Stimulated activated CD8-positive, alpha-beta memory T cell treated with anti-CD3 and anti-CD28 coated beads, Interleukin-15, amount 100 ng/mL, for 24 hours (primary cell): ENCODE measurements at places on chromosomes 4 and X.

DNA sequence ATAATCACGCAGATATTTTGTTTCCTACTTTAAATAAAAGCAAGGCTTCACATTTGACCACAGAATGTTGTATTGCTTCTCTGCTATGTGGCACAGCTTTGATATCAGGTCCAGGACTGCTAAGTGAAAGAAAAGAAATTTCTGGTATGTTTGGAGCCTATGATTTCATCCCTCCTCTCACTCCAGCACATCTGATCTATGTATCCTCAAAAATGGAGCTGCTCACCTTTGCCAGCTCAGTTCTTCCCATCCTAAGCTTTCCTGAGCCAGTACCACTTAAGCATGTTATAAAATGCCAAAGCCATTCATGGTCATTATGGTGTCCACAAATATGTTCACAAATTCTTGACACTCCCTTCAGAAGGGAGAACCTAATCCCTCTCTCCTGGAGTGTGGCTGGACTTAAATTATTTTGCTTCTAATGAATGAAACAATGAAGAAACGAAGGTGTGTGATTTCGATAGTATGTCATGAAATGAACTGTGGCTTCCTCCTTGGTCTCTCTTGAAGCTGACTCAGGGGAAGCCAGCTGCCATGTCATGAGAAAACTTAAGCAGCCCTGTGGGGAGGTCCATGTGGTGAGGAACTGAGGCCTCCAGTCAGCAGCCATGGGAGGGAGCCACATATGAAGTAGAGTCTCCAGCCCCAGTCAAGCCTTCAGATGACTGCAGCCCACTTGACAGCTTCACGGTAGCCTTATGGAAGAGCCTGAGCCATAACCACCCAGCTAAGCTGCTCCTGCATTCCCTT lies 207.7 kb downstream of the MGST2 start:
- no peak for DNase-seq

- no peak for DNase-seq
Measured at GRCh38 chr4:37956941-37957340, 3.3 kb upstream of the PTTG2 start.

DNA sequence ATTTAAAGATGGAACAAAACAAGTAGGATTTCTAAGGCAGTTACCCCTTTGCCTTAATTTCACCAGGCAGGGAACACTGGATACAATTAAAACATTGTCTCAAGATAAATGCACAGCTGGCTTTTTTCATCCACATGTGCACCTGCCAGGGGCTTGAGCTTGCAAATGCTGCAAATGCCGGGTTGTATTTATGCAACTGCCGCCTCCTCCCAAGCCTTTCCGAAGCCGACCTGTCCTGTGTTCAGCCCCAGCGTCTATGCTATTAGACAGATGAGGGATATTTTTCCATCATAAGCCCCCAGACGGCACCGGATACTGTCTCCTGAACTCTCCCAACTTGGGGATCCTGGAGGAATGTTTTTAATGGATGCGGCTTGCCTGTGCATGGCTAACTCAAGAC lies 251.6 kb downstream of the CRLF2 start:
- no peak for DNase-seq

DNA sequence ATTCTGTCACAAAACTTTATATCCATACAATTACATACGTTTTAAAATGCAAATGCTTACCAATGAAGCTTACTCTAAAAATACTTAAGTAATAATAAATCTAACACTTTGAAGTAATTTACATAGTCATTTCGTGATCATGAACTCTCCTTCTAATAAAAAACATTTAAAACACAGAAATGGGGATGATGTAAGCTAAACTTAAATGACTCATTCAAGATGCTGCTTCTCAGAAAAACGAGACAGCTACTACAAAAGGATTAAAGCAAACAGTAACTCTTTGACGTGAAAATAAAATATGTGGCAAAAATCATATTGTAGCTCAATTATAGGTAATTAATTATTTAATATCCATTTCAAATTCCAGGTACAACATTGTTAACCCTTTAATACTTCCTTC lies 148.7 kb downstream of the FGF16 start:
- no peak for DNase-seq

DNA sequence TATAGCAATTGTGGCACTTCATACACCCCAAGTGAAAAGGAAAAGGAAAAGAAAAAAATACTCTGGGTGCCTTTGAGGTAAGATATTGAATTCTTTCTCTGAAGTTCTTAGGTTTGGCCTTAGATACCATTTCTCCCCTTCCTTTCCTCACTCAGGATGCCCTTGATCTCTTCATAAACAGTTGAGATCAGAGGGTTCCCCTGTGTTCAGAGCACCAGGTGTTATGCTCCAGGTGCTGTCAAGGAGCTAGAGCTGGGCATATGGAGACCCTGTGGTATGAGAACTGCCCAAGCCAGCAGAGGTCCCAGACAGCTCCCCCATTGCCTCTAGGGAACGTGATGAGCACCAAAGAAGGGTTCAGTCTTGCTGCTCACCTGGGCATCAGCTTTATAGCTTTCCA lies 17.1 kb upstream of the CD40LG start:
- DNase-seq = no peak

GRCh38 chr4:185836241-185837084 lies 24.5 kb upstream of the SORBS2 start:
- no peak for DNase-seq

GRCh38 chr4:117550085-117550484 lies 464.7 kb upstream of the TRAM1L1 start:
- no peak for DNase-seq

DNA sequence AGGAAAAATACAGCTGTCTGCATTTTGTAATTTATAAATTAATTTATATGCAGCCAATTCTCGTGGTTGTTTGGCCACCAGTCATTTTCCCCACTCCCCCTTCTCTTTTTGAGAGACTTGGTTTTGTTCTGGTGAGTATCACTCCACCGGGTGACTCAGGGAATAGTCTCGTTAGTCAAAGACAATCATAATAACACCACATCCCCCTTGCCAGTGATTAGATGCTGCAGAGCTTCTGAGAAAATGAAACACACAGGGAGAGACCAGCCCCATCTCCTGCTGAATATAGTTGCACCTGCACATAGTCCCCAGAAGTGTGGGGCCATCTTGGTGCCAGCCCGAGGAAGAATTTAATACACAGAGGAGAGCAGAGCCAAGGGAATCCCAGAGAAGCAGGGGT lies 8.0 kb upstream of the FNIP2 start:
- no peak for DNase-seq

DNA sequence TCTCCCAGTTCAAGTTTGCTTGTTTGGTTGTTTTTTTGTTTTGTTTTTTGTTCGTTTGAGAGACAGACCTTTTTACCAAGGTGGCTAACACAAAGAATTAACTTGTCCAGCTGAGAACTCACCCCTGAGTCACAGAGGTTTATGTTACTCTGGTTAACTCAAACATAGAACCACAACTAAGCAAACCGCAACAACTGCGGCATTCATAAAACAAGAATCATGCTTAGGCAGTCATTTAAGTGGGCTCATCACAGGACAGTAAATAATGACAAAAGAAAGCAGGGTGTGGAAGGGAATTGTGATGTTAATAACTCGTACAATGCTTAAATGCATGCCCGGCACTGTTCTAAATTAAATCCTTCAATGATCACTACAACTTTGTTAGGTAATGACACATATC lies 24.7 kb upstream of the IL13RA1 start:
- DNase-seq = no peak

- DNase-seq = no peak
Measured at GRCh38 chrX:24260842-24261550, 52.9 kb downstream of the SUPT20HL2 start.

- no peak for DNase-seq
Measured at GRCh38 chr4:23374259-23374658, 515.6 kb downstream of the PPARGC1A start.

DNA sequence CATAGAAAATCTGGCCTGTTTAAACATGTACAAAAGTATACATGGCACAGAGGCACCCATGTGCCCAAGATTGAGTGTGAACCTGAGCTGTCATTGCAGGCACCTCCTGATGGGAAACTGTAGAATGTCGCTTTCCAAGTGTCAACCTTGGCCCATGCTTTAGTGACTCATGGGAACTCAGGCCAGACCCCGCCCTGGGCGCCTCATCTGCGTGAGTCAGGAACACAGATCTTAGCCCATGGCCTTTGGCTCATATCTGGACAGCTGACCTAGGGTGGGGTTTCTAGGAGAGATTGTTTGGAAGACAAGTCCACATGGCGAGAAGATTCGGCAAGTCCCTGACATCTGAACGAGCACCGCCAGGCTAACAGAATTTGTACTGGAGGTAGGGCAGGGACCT lies 50.0 kb downstream of the CYTL1 start:
- no peak for DNase-seq

GRCh38 chr4:35124106-35124505 lies 1120.2 kb downstream of the ARAP2 start:
- no peak for DNase-seq

GRCh38 chrX:6363188-6363587 lies 134.5 kb upstream of the NLGN4X start:
- DNase-seq = no peak

- DNase-seq = no peak
Measured at GRCh38 chrX:470686-471085, 84.0 kb upstream of the PPP2R3B start.

DNA sequence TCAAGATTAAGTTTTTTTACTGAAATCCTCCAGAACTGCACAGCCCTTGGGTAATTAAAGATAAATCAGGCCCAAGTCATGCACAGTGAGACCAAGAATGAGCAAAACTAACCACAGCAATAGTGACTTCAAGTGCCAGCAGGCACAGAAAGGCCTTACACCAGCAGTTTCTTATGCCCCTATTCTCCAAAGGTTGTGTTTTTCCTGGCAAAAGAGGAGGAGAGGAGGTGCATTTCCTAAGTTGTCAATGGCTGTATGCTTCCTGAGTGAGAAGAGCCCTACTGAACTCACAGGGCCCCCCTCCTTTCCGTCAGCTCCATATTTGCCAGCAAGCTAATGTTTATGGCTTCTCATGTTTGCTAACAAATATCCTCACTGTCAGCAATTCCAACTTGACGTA lies 418.7 kb upstream of the INTU start:
- no peak for DNase-seq

DNA sequence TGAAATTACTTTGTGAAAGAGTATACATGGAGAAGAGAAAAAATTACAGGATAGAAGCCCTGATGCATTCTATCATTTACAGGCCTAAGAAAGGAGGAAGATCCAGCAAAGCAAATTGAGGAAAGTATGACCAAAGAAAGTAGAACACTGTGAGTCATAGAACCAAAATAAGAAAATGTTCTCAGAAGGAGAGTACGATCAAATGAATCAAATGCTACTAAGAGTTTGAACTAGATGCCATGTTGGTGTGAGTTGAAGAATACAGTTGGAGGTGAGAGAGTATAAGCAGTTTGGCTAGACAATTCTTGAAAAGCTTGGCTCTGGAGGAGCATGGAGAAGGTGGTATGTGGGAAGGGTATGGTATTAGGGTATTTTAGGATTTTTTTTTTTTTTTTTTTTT lies 161.8 kb downstream of the RPA4 start:
- DNase-seq = no peak

DNA sequence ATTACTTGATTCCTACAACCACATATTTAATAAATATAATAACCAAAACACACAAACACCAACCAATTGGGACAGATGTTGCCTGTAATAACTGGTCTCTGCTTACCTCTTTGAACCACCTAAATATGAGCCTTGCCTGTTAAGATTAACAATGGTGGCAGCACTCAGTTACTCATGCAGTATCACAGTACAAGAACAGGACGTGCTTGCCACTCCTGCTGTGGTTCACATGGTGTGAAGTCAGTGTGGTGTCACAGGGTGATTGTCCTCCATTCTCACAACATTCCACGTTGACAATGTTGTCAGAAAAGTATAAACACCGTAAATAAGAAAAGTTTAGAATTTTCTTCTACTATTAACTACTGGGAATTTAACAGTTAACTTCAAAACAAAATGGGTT lies 365.0 kb downstream of the PPP3CA start:
- DNase-seq = no peak

DNA sequence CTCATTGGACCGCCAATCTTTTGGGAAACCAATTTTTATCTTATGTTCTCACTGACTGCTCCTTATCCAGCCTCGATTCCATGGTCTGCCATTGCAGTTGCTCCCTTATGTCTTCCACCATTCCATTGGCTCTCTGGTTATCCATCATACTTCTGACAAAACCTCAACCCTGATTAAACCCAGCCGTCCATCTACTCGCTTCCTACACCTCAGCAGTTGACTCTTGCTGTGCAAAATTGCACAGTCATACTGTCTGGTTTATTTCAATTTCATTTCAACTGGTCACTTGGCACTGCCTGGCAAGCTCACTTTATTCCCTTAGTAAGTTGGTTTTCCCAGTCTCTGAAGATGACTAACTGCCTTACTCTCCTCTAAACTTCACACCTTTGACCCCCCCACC lies 26.2 kb downstream of the ARL9 start:
- DNase-seq = no peak

- no peak for DNase-seq
Measured at GRCh38 chr4:187782286-187782824, 213.2 kb upstream of the ZFP42 start.
